GM10248 (cell line): ENCODE measurements at places on chromosomes 5 and 9.
A peak's percentile ranks its signal among the peaks of the same experiment; 100 is the strongest.

GRCh38 chr5:146273109-146273508, 65.5 kb upstream of the POU4F3 start:
- no peak for DNase-seq

GRCh38 chr5:74530326-74531050, 110.0 kb downstream of the ENC1 start:
- DNase-seq, result no peak

DNA sequence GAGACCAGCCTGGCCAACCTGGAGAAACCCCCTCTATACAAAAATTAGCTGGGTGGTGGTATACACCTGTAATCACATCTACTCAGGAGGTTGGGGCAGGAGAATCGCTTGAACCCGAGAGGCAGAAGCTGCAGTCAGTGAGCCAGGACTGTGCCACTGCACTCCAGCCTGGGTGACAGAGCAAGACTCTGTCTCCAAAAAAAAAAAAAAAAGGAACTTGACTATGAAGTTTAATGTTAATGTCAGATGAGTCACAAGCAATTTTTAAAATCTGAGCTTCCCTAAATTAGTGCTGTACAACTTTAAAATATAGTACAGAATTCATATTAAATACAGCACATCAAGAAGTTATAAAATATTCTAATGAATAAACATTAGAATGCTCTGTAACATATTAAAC, 1.5 kb downstream of the MEIKIN start:
- no peak for DNase-seq

DNA sequence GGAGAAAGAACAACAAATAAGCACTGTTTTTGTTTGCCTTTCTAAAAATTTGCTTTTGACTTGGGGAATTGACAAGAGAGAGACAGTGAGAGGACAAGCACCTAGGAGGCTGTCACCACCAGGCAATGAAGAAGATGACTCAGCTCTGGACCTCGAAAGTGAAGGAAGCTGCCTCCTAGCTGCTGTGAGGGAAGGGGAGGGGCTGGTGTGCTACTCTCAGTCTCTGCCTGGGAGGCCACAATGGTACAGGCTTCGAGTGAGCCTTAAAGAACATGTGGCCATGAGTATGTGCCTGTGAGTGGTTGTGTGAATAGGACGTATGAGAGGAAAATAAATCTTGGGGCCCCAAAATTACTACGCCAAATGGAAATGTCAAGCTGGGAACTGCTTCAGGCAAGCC, 7.1 kb upstream of the PLK2 start:
- peak; percentile 45 for DNase-seq

DNA sequence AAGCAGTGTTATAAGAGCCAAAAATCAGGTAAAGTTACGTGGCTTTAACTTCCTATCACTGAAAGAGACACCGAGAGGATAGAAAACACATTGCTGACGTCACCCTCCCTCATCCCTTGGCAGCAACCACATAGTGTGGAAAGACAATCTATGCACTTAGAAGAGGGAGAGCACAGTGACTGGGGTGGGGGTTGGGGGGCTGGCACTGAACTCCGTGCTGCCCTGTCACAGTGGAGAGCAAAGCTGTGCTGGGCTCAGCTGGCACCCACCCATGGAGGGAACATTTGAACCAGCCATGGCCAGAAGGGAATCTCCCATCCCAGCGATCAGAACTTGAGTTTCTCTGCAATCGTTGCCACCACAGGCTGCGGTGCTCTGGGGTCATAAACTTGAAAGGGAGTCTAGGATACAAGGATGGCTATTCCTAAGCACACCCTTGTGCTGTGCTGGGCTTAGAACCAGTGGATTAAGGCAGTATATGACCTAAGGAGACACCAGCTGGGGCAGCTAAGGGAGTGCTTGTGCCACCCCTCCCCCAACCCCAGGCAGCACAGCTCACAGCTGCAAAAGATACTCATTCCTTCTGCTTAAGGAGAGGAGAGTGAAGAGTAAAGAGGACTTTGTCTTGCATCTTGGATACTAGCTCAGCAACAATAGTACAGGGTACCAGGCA, 73.4 kb downstream of the KIAA0825 start:
- no peak for DNase-seq

GRCh38 chr5:73838901-73839300, 212.9 kb downstream of the ARHGEF28 start:
- no peak for DNase-seq

DNA sequence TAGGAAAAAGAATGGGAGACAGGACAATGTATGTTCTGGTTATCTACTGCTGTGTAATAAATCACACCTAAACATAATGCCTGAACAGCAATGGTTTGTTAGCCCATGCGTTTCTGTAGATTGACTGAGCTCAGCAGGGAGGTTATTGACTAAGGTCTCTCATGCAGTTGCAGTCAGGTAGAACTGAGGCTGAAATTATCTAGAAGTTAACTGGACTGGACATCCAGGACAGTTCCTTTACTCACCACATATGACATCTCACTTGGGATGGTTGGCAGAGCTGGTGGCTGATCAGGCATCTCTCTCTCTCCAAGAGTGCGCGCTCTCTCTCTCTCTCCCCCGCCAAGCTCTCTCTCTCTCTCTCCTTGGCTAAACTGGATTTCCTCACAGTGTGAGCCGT, 8.9 kb upstream of the FOXB2 start:
- DNase-seq, result no peak

DNA sequence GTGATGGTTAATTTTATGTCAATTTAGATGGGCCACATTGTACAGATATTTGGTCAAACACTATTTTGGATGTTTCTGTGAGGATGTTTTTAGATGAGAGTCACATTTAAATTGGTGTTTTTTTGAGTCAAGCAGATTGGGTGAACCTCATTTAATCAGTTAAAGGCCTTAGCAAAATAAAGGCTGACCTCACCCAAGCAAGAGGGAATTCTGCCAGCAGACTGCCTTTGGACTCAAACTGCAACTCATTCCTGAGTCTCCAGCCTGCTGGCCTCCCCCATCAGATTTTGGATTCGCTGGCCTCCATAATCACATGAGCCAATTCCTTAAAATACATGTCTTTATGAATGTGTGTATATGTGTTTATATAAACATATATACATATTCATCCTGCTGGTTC, 282.7 kb upstream of the POU5F2 start:
- DNase-seq, result no peak

- no peak for DNase-seq
Observed at GRCh38 chr5:150517272-150518152, 9.6 kb downstream of the NDST1 start.

DNA sequence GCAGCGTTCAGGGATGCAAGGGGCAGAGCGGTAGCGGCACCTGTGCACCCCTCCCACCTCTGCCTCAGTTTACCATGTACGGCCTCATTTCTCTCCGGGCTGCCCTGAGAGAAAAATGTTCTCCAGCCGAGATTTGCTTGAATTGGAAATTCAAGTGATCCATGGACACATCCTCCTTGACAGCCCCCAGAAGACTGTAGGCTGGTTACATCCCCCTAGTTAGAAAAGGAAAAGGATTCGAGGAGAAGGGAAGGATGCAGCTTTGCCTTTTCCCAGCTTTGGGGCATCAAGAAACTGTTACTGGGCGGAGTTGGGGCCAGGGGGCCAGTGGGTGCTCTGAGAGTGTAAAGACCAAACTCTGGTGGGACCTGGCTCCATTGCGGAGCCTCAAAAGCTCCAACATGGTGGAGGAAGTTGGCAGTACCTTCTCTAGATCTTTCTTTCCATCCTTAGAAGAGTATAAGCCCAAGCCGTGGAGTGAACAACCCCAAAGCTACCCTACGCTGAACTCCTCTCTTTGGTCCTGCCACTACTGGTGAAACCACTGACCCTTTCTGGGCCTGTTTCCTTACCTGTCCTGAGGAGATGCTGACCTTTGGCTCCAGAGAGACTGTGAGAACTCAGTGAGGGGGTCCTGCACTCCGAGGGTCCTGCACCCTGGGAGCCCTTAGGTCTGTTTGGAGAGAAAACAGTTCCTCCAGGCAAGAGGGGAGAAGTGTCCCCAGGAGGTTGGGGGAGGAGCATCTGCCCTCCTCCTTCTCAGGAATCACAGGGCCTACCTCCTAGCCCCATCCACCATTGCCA, 1.0 kb upstream of the BARX1 start:
- DNase-seq, result no peak

- DNase-seq, result no peak
Observed at GRCh38 chr9:89865357-89865756, 260.5 kb downstream of the GADD45G start.

DNA sequence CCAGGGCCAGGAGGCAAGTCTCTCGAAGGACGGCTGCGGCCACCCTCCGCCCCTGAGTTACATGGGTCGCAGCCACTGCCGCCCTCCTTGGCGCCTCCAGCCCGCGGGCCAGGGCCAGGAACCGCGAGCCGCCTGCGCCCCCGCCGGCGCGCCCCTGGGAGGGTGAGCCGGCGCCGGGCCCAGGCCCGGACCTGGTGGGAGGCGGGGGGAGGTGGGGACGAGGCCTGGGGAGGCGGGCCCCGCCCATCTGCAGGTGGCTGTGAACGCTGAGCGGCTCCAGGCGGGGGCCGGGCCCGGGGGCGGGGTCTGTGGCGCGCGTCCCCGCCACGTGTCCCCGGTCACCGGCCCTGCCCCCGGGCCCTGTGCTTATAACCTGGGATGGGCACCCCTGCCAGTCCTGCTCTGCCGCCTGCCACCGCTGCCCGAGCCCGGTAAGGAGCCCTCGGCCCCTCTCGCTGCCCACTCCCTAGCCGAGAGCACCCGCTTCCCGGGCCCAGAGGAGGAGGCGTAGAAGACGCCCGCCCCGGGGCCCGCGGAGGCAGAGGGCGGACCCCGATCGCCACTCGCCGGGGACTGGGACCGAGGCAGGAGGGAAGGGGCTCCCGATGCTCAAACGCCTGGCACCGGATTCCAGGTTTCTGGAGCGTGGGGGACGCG, at the start of gene ASS1:
Gene ASS1 (plus strand): TSS at position 397 of the 657 bp plus-strand sequence. CDS start 7,268 bp downstream, outside the sequence.
- peak; percentile 69 for DNase-seq

DNA sequence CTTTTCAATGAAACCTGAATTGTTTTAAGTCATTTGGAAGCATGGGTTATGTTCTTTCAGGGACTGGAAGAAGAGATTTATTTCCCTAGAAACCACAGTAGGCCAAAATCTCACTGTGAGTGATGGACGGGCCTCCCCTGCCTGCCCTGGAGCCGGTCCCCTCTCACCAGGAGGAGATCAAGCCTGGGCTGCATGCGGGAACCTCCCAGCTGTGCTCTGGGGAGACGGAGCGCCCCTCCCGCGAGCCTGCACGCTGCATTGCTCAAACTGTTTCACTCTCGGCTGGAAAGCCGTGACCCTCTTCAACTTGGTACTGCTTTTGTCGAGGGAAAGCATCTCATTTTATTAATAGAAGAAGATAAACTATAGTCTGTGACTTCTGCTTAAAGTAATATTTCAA, 85.4 kb downstream of the IRX2 start:
- DNase-seq, result no peak
